ENCODE measurements at places on chromosomes 2 and 18.

- DNase-seq, result no peak
Observed at GRCh38 chr2:121089166-121089510, 195.9 kb downstream of the TFCP2L1 start.

DNA sequence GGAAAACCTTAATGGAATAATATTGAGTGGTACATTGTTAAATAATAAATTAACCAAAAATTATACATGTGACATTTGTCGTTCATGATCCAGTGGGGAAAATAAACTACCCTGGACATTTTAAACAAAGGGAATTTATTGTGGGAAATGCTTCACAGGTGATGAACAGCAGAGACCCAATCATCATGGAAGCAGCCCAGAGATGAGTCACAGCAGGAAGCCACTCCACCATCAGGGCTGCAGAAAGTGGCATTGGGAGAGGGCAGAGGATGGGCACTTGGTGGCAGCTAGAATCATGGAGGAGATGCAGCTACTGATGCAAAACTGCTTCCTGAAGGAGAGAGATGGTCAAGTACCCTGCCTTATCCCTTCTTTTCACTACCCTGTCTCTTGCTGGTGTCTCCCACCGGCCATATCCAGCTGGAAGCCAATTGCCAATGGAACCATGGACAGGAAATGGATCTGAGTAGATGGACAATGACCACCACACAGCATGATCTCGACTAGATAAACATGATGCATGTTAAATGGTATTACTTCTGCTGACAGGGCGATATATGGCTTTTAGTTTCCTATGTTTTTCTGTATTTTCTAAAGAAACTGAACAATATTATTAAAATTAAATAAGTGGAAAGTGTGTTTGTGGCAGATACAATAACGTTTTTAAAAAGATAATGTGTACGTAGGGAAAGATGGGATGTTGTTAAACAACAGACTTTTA is 139.8 kb downstream of the RPIA start:
- no peak for DNase-seq

DNA sequence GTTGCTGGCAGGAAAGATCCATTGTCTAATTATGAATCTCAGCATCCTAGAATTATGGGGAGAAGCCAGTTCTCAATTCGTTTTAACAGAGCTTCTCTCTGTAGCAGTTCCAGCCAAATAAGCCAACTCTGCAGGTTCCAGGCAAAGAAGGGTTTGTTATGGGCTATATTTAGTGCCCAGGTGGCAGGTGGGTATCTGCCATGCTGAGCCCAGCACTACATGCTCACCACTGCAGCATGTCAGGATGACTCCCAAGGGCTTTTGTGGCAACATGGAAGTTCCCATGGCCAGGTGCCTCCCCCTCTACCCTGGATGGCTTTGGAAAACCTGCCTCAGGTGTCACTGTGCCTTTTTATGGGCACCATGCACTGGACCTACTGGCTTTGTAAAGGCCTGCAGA is 137.7 kb upstream of the MSH6 start:
- no peak for DNase-seq

- DNase-seq, result no peak
Observed at GRCh38 chr2:66555501-66556324, 120.8 kb downstream of the MEIS1 start.

DNA sequence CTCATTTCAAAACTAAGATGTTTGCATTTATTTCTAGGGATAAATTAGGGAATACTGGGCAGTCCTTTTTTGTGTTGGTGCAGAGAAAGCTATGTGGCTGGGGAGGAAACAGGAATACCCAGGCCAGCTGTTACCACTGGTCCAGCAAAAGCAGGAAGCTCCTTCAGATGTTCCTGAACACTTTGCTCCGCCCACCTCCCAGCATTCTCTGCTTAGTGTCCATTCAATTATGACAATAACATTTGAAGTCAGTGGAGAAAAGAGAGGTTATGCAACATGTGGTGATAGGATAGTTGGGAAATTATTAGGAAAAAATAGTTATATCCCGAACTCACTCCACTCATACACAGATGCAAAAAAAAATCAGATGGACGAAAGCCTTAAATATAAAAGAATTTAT is 22.1 kb upstream of the ARPC2 start:
- no peak for DNase-seq

DNA sequence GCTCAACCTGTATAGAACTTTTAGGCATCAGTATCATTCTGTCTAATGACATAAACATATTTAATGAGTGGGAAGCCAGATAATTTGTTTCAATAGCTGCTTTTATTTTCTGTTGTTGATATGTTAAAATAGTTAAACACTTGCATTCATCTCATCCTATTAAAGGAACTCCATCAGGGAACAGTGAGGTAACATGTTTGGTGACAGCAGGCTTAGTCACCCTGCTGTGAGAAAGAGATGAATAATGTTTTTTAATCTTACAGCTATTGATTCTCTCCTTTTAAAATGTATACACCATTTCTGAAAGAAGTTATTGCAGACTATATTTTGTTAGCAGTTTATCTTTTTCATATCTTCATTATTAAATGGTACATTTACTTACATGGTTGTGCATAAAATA is 123.3 kb upstream of the CWC22 start:
- DNase-seq, result peak; percentile 25

DNA sequence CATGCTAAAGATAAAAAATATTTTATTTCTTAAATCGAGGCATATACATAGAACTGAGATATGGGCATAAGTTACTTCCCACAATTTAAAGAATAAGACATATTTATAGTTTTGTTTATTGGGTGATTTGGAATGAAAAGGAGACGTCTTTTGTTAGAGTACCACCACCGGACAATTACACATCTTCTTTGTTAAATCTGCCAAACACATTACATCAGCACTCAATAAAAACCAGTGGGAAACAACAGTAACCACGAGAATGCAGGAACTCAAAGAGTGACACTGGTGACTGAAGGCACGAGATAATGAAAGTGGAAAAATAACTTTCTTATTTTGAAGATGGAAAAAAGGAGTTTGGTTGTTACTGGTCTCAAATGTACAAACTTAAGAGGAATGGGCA is 92.6 kb upstream of the TFCP2L1 start:
- DNase-seq, result peak; percentile 47

DNA sequence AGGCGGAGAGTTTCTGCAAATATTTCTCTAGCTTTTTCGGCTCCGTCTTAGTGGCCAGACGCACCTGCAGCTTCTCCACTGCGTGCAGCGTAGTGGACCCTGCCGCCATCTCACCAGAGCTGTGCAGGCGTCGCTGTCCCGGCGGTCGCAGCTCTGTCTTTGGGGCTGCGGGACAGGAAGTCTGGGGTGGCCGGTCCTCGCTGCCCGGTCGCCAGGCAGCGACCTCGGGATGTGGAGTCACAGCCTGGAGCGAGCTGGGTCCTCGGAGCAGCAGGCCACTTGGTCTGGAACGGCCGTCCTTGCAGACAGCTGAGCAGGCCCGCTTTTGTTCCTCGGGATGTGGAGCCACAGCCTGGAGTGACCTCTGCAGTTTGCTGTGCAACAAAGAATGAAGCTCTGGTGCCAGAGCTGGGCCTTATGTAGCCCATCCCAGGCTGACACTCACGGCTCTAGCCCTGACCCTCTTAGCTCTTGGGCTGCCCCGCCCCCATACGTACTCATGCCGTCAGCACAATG is at the start of gene ELOA2:
ELOA2 (minus strand) TSS at position 466 of the 516 bp plus-strand sequence; CDS start at position 109, 357 bp downstream.
- DNase-seq, result no peak

DNA sequence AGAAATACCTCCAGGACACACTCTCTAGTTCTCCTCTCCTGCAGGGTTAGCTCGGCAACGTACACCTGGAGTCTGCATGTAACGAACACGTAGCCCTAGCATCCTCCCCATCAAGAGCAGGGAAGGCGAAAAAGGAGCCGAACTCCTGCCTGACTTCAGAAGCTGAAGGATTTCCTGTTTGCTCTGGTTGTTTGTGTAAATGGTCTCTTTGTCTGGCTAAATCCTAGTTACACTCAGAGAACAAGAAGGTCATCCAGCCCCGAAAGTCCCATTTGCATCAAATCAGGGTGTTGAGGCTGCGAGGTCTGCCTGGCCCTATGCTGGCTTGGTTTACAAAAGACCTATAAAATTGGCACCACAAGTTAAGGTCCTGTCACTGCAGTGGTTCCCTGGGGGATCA is 66.4 kb upstream of the POMC start:
- no peak for DNase-seq

GRCh38 chr2:199055336-199055735 is 402.4 kb downstream of the SATB2 start:
- no peak for DNase-seq

DNA sequence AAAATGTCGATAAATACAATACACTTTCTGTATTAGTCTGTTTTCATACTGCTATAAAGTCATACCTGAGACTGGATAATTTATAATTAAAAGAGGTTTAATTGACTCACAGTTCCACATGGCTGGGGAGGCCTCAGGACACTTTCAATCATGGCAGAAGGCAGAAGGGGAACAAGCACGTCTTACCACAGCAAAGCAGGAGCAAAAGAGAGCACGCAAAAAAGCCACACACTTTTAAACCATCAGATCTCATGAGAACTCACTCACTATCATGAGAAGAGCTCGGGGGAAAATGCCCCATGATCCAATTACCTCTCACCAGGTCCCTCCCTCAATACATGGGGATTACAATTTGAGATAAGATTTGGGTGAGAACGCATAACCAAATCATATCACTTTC is 256.7 kb downstream of the ANAPC1 start:
- DNase-seq, result no peak

GRCh38 chr2:127707890-127708648 is 6.8 kb downstream of the SFT2D3 start:
- DNase-seq, result no peak

DNA sequence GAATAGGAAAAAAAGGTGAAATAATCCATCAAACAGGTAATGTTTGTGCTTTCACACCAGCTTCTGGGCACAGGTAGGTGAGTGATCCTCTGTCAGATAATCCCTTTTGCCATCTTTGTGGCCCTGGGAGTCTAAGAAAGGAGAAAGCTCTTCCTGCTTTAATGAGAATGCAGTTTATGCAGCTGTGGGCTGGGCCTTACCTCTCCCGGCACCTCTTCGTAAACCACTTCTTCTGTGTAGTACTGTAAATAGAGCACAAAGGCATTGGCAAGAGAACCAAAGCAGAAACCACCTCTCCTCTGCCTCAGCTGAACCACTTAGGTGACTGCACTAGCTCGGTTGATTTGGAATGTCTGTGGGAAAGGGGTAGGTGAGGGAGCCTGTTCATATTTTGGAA is 4.9 kb downstream of the NEB start:
- no peak for DNase-seq

- peak; percentile 99 for DNase-seq
Observed at GRCh38 chr2:160666154-160667060, 172.8 kb upstream of the RBMS1 start.

DNA sequence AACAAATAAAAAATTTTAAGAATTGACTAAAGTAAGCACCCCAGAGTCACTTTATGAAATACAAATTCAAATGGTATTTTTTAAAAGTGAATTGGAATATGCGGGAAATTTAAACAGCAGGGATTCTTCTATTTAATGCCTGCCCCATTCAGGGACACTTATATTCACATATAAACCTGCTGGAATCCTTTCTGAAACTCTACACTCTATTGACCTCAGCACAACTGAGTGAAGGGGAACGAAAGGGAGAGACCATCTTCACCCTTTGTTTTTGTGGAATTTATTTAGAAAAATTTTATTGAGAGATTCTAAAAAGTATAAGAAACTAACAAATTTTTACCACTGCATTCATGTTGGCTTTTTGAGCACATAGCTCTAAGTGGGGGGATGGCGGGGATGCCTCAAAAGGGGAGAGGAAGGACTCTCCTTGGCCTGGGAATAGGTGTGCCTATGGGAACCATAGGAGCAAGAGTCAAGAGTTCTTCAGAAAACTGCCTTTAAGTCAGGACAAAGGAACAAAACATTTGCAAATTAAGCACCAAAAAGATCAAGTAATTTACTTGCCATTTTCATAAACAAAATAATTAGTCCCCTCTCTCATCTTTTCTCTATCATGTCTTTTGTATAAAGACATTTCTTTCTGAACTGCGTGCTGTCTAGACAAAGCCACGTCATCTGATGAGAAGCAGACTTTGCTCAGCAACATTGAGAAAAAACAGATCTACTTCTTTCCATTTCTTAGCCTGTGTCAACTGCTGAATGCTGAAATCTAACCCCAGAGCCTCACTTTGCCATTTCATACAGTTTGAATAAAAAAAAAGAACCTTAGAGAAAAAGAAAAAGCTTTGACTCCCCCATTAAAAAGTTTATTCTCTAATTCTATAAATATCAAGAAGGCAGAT is 21.6 kb upstream of the FLACC1 start:
- peak; percentile 13 for DNase-seq

DNA sequence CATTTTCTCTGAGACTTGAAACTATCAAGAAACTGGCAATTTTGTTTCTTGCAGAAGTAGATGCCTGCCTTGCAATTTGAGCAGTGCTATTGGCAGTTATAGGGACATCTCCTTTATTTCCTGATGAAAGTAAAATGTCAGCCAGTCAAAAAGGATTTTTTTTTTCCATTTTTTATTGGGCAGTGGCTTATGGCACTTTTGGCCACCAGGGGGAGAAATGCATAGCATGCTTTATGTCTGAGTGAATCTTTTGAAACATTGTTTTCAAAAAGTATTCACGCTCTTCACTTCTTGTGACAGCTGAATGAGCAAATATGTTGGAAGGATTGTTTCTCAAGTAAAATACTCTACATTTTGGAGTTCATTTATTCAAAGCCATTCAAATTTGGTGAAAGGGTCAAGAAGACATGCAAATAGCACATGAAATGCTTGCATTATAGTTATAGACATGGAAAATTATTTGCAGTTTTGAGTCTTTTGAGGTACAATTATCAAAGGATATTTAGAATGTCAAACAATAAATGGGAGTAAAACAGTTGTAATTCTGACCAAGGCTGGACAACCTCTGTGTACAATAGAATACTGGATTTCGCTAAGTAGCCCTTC is 491.0 kb downstream of the CDH2 start:
- peak; percentile 29 for DNase-seq

GRCh38 chr2:161228511-161229240 is 68.4 kb downstream of the TANK start:
- peak; percentile 6 for DNase-seq

DNA sequence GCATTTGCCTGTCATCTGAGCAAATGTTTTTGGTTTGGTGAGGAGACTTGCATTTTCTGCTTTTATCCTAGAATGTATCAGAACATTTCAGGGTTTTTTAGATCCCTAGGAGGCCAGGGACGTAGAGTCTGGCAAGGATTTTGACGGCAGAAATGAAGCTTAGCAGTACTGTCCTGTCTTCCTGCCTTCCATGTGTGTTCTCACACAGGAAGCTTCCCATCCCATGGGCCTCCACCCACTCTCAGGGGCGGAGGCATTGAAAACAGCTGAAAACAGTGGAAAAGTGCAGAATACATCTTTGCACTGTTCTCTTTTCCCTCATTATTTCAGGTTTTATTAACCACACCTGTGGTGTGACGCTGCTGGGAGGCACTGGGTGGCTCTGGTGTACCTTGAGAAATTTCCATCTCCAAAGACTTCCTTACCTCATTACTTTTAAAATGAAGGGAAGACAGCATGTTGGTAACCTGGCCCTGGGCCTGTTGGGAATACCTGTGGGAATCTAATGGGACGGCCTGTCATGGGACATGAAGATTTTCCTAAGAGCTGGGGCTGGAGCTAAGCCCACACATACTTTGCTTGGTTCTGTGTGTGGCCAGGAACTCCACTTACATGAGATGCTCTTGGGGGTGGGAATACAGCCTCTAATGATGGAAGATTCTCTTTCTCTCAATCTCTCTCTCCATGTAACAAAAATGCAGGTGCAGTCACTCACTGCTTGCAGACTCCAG is 20.5 kb downstream of the PCARE start:
- no peak for DNase-seq

GRCh38 chr2:102599486-102599885 is 19.9 kb upstream of the SLC9A2 start:
- DNase-seq, result no peak

Data from astrocyte (in vitro differentiated cells and primary cell).